T-helper 2 cell treated with Interferon-gamma antibody and Interleukin-4, amounts not matched to agents 5 μg/mL and 100 μg/mL, for 36 hours (primary cell): ENCODE measurements at places on chromosomes 7 and 10.

GRCh38 chr7:27492224-27492623, 170.5 kb downstream of the HIBADH start:
- no peak for DNase-seq

DNA sequence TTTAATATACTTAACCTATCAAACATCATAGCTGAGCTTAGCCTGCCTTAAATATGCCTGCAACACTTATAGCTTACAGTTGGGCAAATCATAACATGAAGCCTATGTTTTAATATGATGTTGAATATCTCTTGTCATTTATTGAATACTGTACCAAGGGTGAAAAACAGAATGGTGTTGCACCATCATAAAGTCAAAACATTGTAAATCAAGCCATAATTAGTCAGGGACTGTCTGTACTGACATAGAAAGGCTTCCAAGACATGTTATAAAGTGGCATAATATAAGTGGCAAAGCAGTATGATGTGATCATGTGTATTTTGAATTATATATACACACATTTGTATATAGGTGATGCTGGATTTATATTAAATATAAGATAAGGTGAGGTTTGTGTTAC, 140.0 kb downstream of the ZEB1 start:
- DNase-seq: no peak

DNA sequence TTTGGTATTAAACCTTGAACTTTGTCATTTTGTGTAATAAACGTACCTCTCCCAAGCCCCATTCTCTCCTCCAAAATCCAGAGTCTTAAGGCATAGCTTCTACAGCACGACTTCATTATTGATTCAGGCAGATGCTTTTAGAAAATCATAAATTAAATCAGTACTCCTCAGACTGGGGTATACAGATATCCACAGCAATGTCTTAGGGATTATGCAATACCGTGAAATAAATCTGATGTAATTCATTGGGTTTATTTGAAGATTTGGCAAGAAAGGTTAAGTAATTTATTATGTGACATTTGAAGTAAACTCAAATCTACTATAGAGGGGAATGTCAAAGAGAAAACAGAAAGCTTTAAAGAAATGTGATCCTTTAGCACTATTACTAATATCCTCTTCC, 246.1 kb upstream of the PLXDC2 start:
- no peak for DNase-seq

DNA sequence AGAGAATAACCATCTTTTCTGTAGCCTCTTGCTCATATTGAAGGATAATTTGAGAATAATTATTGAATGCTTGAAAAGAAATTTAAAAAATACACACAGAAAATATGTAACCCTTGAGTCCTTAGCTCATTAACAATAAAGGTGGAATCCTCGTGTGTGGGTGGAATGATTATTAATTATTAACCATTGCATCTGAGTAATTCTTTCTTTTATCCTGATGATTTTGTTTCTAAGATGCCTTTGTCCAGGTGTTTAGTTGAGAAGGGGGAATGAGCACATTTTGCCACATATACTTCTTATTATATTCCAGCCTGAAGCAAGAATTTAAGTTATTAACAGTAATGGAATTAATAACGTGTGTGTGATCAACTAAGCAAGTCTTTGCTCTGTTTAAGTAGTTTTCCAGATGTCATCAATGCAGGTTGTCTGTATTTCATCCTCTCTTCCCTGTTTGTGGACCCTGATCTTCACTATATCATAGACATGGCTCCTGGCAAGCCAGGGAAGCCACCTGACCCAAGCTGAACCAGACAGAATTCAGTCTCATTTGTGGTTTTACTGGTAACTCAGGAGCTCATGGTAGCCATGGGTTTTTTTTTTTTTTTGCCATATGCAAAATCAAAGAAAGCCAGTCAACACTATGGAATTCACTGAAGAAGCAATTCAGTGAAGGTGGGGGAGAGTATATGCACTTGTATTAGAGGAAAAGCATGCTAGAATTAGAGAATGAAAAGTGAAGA, 144.3 kb downstream of the KIF20B start:
- DNase-seq: no peak

GRCh38 chr7:95367606-95368005, 28.6 kb downstream of the PON3 start:
- no peak for DNase-seq

DNA sequence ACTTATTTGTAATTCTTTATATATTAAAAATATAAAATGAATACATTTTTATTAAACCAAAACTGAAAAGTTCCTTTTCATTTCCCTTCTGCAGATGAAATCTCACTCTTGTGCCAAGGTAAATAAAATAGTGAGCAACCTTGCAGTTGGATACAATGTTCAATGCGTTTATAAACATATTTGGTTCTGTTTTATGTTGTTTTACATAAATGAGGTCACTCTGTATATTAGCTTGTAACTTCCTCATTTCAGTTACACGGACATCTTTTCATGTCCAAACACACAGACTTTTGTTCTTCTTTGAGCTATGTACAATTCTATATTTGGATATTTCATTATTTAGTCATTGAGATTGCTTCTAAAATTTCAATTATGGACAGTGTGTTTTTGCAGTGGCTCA, 107.7 kb downstream of the BBS9 start:
- DNase-seq: no peak

GRCh38 chr7:32481176-32481575, 9.0 kb downstream of the LSM5 start:
- DNase-seq: no peak

DNA sequence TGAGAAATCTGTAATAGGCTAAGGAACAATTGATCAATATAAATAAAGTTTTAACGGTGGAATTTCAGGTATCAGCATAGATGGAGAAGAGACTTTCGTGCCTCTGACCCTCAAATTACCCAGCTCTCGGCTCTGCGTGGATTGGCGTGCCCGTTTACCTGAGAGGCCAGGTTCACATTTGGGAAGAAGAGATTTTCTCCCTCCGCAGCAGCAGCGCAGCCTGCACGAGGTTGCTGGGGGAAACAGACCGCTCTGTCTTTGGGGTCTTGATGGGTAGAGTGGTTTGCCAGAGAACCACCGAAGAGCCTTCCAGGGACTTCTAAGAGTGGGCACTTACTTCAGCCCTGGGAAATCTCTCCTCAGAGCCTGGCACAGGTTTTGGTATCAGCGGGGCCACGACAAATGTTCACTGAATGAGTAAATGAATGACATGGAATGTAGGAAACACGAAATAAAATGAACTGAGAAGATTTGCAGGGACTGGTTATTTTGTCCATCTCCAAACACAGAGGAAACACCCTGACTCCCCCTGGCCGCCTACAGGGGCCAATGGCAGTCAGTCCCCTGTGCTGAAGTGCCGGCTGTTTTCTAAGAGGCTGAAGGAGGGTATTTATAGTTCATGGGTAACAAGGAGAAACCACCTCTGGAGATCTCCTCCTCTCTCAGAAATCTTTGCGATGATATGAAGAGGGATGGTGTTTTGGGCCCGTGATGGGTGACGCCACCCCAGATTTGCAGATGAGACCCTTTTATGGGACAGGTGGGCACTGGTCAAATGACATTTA, 338.5 kb downstream of the ADARB2 start:
- no peak for DNase-seq

DNA sequence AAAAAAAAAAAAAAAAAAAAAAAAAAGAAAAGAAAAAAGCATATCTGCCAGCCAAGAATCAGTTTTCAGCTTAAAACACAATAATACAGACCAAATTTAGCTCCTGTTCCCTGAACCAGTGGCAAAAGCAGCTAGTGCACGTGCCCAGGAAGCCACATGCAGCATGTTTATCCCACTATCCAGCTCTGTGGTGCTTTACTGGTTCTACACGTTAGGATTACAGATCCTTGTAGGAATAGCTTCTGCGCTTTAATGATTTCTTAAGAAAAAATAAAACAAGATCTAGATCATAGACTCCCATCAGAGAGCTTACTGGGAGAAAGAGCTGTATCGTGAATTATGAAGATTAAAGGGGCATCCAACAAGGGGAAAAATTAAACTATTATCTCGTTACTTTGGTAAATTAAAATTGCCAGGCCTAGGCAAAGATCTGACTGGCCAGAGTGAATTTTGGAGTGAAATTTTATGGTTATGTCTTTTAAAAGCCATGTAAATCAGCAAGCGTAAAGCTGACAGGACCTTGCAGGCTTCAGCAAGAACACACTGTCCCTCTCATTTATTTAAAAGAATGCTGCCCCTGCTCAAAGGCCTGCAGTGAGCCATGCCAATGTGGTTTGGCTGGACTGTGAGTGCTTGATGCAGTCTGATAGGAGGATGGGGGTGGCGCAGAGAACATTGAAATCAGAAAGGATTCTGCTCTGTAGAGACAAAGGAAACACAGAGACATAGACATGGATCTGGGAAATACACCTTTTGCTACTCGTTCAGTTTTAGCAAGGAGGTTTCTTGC, 177.3 kb upstream of the PHYHIPL start:
- no peak for DNase-seq

GRCh38 chr7:132901241-132901640, 180.6 kb downstream of the CHCHD3 start:
- DNase-seq: no peak

GRCh38 chr10:35942057-35942456, 300.0 kb upstream of the FZD8 start:
- no peak for DNase-seq

- no peak for DNase-seq
Measured at GRCh38 chr7:134419085-134419484, 39.8 kb downstream of the AKR1B1 start.

GRCh38 chr7:120990468-120991118, 2.1 kb downstream of the CPED1 start:
- no peak for DNase-seq

GRCh38 chr10:60414877-60415585, 25.4 kb upstream of the ANK3 start:
- DNase-seq: no peak

DNA sequence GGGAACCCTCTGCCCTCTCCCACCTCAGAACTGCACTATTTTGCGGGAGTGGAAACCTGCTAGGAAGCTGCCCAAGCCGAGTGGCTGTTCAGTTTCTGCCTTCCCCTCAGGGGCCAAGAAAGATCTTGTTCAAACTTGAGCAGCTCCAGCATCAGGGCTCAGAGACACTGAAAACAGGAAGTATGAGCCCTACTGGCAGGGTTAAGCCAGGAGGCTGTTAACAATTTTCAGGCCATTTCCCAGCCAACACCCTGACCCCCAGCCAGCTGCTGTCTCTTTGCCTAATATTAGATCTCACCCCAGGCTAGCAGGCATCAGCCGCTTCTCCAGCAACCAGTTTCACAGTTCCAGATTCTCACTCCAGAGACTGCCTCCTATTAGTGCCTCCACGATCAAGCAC, 9.2 kb downstream of the PLAU start:
- no peak for DNase-seq

DNA sequence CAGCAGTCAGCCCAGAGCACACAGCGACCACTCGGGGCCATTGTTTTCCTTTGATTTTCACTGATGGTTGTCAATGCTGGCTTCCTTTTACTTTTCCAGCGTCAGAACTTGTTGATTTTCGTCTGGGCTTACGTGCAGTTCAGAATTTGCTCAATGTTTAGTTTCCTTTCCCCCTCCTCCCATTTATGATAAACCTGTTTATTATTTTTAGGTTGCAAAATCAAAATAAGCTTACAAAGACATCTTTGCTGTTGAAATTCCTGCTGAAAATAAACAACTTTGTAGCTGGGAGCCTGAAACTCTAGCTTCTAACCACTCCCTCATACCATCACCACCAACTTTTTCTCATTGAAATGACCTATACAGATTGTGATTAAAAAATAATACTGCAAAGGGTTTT, 83.1 kb upstream of the LYZL1 start:
- no peak for DNase-seq

DNA sequence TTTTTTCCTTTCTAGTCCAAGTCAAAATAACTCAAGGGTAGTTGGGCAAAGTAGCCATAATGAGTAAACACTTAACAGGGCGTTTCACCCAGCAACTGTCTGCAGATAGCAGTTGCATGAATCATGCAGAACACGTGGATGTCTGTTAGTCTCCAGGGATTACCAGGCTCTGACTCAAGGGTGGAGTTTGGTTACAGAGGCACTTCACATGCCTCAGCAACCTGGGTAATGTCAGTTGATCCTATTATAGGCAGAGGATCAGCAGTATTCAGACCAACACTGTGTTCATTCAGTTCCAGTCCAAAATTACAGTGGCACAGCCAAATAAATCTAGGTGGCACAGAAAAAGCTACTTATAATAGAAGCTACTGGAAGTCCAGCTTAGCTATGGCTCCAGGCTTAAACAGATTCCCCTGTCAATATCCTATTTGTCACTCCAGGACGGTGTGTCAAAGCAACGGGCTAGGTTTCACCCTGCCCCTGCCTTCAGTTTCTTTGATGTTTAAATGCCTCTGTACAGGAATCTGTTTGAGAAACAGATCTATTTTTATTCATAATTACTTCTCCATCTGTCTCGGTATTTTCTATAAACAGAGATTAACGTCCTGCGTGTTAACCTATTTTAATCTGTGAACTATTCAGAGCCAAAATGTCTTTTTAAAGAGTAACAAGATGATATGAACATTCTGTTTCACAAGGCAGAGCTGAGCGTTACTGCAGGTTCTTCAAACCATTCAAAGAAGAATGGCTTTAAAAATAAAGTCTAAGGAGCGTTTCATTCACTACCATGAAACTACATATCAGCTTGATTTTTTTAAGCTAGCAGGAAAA, 162.6 kb upstream of the AKR1E2 start:
- peak; percentile 23 for DNase-seq

DNA sequence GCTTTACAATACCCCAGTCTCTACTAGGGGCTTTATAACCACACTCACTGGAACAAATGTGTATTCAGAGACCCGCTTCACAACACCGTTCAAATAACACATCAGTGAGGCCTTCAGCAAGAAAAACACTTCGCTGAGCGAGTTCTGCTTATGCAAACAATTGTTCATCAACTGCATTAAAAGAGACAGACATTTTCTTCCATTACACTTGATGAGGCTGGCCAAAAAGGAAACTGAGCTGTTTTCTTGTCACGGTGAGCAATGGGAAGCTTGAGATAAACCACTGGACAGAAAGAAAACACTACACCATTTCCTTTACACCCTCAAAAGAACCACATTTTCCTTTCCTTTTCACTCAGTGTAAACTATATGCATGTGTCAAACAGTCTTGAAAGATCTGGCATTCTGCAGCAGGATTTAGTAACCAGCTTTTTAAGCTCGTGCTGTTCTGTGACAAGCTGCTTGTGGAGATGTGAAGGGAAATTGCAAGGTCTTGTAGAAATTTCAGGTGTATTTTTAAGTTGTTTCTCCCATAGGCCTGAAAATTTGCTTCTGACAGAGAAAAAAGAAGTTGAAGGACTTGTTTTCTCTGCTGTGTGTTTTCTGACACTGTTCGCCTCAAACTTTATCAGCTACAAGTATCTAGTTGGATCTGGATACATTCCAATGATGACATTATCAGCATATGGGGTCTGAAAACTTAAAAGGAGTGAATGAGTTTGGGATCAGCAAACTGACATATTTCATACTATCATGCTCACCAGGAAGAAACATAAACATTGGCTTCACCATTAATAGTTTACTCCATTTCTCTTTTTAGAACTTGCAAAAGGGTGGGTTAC, 693.1 kb downstream of the PARD3 start:
- DNase-seq: peak; percentile 27

GRCh38 chr10:59240582-59241183, 64.2 kb downstream of the PHYHIPL start:
- DNase-seq: no peak
